Stimulated activated CD4-positive, alpha-beta T cell treated with anti-CD3 and anti-CD28 coated beads, Interleukin-4, amount 100 ng/mL, for 48 hours (primary cell): ENCODE measurements at places on chromosomes 3 and 15.

DNA sequence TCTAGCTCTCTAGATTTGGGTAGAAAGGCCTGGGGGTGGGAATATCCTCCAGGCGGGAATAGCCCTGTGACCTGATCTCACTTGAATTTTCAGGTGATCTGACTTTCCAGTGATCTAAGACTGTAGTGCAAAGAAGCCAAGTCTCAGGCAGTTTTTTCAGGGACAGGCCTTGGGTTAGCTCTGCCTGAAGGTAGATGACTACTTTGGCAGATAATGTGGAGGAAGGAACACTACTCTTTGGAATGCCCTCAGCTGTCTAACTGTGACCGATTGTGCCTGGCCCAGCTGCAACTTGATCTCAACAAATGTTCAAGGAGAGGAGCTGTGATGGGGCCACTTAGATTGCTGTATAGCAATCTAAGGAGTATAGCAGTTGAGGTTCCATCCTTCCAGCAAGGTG is 193.7 kb downstream of the TCF12 start:
- no peak for DNase-seq

- DNase-seq, result no peak
Measured at GRCh38 chr15:27336676-27337075, 365.7 kb downstream of the GABRG3 start.

DNA sequence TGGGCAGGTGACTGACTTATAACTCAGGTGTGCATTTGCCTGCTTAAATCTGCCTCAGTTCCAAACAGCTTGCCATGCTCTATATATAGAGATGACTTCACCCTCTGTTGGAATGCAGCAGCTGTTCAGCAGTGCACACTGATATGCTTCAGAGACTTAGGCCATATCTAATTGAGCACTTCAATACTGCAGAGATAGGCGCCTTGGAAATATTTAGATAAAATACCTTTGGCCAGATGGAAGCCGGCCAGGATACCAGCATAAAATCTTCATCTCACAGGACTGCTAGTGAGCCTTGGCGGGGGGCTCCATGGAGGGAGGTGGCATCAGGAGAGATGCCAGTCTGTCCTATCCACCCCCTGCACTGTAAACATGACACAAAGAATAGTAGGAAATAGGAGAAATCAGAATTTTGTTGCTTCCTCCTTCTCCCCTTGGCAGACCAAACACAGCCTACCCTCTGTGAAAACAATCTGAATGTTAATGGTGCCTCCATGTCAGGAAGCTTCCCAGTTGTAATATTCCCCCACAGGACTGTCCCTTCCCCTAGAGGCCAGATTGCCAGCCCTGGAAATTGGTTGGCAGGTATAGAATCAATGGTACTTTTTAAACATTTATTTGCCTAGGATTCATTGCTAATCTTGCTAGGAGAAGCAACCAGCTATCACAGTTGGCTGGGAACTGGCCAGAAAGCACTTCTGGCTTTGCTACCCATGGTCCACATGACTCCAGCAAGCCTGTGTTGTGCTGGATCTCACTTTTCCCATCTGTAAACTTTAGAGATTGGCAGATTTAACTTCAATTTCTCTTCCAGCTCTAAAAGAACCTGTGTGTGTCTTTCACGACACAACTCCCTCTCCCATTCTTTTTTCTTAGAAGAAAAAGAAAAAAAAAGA is 215.5 kb upstream of the KCNMB2 start:
- DNase-seq, result no peak

GRCh38 chr3:40504636-40505430 is 1.0 kb upstream of the ZNF620 start:
- no peak for DNase-seq

GRCh38 chr3:78322780-78323179 is 1282.9 kb downstream of the ROBO2 start:
- DNase-seq, result no peak

- no peak for DNase-seq
Measured at GRCh38 chr15:88674661-88675060, 35.8 kb downstream of the ISG20 start.

DNA sequence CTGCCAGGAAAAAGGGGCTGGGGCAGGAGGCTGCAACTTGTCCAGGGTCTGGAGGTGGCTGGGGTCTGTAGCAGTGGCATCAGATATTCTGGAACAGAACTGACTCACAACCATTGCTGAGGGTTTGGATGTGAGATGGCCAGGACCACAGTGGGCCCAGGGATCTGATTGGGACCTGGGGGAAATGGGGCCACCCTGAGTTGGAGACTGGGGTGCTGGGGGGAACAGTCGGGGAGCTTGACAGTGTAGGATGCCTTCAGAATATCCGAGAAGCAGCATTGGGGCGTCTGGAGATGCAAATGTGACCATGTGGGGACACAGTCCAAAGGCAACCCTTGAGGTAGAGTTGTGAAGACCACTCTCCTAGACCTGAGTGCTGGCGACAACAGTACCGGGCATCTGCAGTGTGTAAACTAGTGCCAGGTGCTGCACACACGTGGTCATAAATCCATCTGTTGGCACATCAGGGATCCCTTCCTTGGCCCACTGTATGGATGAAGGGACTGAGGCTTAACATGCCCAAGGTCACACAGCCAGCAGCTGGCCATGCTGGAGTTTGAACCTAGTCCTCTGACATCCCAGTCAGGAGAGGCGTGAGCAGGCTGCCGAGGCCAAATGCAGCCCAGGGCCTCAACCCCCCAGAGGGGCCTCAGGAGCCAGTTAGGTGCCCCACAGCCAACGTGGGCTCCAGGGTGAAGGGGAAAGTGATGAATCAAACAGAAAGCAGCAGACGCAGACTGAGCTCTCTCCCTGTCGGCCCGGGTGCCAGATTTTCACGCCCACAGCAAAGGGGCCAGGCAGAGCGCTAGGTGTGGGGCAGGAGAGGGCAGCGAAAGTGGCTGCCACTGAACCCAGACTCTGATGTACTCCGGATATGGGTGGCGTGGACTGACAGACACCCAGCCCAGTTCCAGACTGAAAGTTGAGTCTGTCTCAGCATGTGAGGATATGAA is 18.8 kb downstream of the HEMK1 start:
- DNase-seq, result peak; percentile 87

DNA sequence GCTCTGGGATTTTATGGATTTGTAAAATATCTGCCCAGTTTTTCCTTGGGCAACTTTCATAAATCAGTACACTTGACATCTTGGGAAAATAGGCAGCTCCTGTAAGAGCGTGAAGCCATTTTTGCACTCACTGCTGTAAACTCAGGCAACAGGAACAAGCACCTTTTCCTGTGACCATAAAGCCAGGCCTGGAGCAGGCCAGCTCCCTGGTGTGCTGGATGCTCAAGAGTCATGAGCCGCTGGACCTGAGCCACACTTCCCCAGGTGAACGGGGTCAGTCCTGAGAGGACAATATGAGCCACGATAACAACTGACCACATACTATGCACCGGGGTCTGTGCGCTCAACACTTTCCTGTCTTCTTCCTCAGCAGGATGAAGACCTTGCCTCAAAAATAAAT is 158.2 kb downstream of the NUP210 start:
- no peak for DNase-seq

DNA sequence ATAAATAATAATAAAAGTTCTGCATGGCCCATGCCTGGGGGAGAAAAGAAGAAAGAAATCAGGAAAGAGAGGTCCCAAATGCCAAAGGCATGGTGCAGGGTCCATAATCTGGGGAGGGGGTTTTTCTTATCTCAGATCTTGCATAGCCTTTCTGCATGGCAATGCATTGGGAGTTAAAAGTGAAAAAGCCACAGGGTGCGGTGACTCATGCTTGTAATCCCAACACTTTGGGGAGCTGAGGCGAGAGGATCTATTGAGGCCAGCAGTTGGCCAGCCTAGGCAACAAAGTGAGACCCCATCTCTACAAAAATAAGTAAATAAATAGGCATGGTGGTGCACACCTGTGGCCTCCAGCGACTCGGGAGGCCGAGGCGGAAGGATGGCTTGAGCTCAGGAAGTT is 76.8 kb upstream of the GATA2 start:
- DNase-seq, result no peak

DNA sequence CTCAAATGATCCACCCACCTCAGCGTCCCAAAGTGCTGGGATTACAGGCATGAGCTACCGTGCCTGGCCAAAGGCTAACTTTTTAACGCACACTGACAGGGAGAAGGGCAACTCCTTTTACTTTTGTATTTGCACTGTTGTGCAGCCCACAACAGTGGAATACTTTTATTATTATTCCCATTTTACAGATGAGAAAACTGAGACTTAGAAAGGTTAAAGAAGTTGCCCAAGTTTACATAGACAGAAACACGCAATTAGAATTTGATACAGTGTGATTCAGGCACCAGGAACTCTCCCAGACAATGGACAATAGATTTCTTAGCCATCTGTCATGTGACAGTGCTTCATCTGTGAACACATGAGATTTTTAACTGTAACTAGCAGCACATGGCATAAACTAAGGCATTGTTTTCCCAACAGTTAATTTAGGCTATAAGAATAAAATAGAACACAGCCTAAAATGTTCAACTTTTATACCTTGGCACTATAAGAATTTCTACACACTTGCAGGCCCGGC is 18.8 kb downstream of the STAG1 start:
- DNase-seq, result no peak

- DNase-seq, result no peak
Measured at GRCh38 chr3:71873093-71873611, 88.2 kb upstream of the PROK2 start.

GRCh38 chr3:189304465-189305351 is 132.9 kb downstream of the TPRG1 start:
- DNase-seq, result no peak

DNA sequence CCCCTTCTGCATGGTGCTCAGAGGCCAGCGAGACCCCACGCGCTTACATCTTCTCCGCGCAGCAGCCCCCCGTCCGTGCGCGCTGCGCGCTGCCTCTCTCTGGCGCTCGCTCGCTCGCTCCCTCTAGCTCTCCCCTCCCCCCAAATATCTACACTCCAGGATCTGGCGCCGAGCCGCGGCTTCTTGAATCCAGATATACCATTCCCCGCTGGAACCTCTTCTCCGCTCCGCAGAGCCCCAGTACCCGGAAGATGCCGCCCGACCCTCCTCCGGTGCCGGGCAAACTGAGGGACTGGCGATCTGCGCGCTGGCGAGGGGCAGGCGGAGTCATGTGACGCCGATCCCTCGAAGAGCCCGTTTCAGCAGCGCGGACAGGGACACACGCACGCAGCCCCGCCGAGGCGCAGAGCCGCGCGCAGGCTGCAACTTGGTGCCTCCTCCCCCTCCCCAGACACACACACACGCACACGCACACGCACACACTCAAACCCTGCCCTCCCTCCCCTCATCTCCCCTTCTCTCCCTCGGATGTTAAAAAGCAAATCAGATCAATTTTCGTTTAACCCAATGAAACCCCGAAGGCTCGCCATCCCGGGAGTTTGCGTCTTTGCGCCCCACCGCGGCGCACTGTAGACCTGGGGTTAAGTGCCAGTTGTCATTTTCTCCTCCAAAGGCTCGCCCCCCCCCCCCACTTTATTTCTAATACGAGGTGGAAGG is at the start of gene RASGRF1:
TSS of gene RASGRF1 (minus strand) at position 294 of the 717 bp plus-strand sequence. CDS start at position 12, 282 bp downstream.
- no peak for DNase-seq

DNA sequence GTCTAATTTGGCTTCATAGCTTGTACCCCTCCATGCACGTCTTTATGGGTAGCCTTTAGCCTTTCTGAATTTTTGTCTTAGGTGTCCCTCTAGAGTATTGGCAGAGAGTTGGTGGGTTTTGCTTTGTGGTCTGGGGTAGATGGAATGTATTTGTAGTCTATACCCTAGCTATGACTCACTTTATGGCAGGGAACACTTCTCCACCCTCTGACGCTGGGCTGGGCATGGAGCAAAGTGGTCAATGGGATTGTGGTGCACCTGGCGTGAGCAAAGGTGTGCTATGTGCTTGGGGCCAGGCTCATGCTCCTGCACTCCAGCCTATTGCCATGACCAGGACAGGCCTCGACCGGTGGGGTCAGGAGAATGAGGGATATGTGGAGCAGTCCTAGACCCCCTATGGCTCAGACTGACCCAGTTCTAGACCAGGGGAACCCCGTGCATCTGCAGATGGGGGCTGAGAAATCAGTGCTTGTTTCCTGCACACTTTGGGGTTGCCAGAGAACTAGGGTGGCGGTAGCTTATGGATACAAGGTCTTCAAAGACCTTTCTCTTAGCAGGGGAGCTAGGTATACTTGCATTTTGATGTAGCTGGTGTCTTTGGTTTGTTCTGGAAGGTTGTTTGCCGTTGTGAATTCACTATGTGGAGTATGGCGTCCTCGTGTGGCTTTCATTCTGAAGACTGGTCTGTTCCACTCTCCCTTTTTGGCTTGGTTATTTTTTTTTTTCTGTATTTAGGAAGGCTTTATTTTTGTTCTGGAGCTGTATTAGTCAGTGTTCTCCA is 49.4 kb upstream of the RPL32 start:
- DNase-seq, result no peak

DNA sequence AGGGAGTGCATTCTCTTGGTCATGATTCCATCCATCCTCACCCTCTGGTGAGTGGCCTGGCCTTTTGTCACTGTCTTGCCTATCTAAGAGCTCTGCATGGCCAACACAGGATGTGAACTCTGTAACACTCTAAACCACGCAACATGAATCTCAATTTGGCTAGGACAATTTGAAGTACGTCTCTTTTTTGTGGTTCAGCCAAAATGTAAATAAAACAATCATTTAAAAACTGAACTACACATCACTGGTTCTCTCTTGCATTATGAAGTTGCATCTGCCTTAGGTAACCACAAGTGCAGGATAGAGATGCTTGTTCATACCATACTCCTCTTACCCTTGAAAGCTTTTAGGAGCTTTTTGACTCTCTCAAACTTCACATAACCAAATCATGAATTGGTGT is 27.3 kb downstream of the CCR3 start:
- no peak for DNase-seq

- DNase-seq, result no peak
Measured at GRCh38 chr3:25448750-25449692, 21.0 kb downstream of the RARB start.

DNA sequence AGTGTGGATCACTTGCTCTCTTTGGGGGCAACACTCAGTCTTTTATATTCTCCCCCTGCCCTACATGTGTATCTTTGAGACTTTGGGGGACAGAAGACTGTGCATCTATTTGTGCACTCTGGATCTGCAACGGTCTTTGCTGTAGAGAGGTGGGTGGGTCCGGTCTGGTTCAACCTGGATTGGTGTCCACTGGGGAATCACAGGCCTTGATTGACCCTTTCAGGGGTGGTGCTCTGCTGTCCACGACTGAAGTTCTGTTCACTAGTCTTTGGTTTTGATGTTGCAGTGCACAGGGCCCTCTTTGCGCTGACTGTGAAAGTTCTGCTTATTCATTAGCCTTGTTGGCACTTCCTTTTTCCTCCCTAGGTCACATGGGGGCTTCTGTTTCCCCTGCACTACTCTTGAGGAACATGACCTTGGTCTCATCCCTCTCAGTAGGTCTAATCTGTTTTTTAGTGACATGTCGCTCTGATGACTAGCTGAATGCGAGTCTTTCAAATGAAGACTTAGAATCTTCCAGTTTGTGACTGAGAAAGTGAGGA is 284.2 kb downstream of the SV2B start:
- DNase-seq, result no peak

- DNase-seq, result no peak
Measured at GRCh38 chr3:26559227-26559626, 63.3 kb upstream of the LRRC3B start.

GRCh38 chr3:19888428-19889152 is 45.4 kb downstream of the EFHB start:
- no peak for DNase-seq
